Fibroblast of mammary gland (primary cell): ENCODE measurements at places on chromosomes 7 and 10.
A peak's percentile ranks its signal among the peaks of the same experiment; 100 is the strongest.

DNA sequence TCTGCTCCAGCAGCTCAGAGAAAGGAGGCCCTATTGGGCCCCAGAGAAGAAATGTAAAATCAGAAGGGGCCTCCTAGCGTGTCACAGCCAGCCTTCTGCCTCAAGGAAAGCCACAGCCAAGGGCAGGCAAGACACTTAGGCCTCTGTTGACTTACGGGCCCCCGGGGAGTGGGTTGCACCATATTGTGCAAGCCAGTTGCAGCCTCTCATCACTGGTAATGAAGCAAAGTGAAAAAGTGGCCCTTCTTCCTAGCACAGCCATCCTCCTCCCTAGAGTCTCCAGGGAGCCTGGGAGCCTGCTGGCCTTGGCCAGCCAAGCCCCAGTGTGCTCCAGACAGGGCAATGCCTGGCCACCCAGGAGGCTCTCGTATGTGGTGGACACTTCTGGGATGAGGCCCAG lies 56.2 kb upstream of the GDF10 start:
- no peak for DNase-seq

- no peak for DNase-seq
These were observed 8.6 kb downstream of the SHH start for GRCh38 chr7:155803418-155804376.

DNA sequence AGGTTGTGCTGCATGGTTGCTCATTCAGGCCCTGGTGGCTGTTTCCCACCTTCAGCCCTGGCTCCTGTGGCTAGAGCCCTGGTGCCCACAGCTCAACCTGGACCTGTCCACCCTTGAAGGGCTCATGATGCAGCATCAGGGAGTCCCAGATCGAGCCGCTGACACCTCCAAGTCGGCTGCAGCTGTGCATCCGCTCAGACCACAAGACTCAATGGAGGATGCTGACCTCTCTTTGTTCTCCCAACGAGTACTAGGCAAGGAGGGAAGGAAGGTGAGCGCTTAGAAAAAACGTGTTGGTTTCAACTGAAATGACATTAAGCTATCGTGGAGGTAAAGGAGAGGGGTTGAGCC lies 9.5 kb upstream of the C10orf95 start:
- no peak for DNase-seq

DNA sequence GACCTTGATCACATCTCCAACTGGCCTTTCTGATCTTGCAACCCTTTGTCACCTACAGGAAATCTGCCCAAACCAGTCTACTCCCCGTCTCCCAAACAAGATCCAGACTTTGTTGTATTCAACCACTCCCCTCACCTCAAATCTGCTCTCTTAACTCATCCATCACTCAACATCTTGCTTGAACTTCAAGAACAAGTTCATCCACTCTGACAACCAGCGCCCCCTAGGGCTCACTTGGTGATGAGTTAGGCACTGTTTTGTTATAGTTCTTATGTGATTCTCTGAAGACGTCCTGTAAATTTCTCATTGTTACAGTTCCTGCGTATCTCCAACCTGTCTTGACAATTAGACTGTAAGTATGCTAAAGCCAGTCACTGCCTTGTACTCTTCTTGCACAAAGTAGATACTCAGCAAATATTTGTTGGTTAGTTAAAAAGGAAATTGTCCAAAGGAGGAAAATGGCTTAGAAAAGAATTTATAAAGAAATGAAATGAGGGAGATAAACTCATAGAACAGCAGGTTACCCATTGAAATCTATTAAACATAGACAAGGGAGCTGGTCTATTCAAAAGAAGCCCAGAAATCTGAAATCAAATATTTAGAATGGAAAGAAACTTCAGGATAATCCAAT lies 5.3 kb downstream of the FRMD4A start:
- DNase-seq: peak; percentile 51

DNA sequence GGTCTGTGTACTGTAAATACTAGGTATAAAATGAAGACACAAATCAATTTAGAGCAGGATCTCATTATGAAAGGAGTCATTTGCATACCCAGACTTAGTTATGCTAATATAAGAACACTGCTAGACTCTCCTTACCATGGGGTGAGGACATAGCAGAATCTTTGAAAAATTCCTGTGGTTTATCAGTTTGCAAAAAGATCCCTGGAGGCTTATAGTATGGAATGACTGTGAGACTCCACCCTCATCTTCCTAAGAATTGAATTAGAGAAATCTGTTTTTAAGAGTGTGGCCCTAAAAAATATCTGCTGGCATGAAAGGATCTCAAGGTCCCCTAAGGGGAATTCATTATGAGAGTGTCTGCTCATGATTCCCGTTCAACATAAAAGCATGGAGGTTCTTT lies 63.2 kb downstream of the WNT2 start:
- peak; percentile 80 for DNase-seq

- no peak for DNase-seq
These were observed 2.0 kb upstream of the TBXAS1 start for GRCh38 chr7:139827042-139827441.

- no peak for DNase-seq
These were observed 24.7 kb downstream of the GHRHR start for GRCh38 chr7:30988351-30989005.

DNA sequence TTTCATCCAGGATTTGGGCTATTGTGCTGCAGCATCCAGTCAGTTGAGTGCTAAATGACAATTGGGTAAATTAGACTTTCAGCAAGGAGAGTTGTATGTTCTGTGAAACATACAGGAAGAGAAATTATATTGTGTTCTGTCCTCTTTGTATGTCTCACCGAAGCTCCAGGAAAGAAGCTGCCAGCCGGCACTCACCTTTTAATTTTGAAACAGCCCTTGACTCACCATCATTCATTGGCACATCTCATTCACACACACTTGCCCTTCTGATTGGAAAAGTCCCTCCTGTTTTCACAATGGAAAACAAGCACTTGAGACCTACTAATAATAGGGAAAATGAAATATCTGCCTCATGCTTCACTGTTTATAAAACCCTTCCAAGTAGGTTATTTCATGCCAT lies 495.6 kb downstream of the RPS24 start:
- no peak for DNase-seq

DNA sequence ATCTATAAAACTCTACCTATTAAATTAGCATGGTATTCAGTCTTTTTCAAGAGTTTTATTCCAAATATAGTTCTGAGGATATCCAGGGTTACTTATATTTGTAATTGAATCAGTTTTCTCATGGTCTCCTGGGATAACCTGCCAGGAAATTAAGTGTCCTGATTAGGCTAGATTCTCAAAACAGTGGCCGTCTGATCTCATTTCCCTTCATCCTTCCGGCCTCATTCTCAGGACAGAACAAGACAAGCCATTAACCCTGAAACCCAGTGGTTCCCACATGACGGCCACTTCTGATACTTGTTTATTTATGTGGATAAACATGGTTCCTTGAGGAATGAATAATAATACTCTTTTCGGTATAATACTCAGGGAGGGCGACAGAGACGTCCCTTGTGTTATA lies 417.6 kb upstream of the POT1 start:
- no peak for DNase-seq

GRCh38 chr10:102280397-102281101 lies 35.2 kb downstream of the GBF1 start:
- peak; percentile 30 for DNase-seq

DNA sequence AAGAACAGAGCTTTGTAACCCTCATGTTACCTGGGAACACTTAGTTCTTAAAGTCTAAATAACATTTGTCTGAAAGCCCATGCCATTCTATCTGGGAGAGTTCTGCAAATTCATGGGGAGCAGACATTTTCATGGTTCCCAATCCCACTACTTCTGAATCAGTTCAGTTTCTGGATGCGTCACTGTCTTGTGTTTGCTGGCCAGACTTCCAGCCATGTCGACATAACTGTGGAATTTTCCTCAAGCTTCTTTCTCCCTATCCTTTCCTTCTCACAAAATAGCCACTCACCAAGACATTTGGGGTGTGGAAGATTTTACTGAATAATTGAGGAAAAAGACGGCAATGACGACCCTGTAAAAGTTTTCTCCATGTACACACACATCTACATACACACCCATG lies 272.5 kb downstream of the NEBL start:
- peak; percentile 90 for DNase-seq

DNA sequence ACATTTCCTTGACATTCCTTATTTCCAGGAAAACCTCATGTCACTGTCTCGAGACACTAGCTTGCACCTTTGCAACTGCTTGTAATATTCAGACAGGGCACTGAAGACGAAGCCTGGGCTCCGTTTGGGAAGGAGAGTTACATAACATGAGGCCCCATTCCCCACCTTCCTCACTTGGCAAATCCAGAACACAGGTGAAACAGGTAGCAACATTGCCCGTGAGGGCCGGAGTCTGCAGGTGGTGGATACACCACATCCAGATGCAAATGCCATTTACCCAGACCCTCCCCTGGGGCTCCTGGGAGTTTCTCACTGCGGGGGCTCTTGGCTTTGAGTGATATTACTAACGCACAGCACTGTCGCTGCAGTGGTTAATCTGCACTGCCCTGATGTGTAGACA lies 491.0 kb downstream of the PTPRN2 start:
- DNase-seq: no peak

- DNase-seq: no peak
These were observed 167.5 kb upstream of the CELF2 start for GRCh38 chr10:10850214-10850613.

DNA sequence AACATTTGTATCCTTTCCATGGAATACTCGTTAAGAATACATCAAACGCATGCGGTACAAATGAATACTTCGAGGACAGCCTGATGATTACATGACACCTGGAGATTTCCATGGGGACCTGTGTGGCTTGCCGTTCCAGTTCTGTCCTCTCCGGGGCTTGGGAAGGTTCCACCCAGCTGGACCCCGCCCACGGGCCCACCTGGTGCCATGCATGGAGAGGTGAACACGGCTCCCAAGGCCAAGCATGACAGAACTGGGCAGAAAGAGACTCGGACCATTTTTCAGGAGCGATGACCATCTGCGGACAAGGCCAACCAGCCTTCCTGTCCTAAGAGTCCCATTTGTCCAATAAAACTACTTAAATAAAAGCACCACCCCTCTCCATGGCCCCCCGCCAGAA lies 80.1 kb downstream of the TEX36 start:
- DNase-seq: no peak

DNA sequence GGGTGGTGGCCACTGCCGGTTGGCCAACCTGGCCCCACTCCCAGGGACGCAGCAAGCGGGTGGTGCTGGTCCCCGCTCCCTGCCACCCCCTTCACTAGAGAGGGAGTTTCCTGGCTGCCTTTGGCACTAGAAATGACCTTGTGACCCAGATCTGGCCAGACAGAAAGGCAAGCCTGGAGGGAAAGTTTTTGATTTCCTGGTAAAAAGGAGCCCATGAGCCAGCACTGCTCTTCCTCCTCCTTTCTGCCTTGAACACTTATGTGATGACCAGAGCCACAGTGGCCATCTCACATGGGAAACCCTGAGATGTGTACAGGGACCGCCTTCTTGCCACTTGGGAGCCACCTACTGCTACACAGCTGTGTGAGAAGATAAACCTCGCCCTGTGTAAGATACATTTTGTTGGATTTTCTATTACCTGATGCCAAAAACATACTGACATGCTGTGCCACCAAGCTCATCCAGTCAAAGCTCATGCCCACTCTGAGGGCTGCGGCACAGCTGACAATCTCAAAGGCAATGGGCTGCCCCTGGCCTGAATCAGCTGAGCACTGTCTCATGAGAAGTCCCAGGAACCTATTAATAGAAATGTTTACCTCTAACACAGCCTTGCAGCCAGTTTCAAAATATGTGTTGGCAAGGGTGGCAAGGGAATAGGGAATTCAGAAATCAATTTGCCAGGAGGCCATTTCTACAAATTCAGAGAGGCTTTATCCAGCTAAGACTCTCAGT lies 94.0 kb downstream of the CYTH3 start:
- DNase-seq: no peak

DNA sequence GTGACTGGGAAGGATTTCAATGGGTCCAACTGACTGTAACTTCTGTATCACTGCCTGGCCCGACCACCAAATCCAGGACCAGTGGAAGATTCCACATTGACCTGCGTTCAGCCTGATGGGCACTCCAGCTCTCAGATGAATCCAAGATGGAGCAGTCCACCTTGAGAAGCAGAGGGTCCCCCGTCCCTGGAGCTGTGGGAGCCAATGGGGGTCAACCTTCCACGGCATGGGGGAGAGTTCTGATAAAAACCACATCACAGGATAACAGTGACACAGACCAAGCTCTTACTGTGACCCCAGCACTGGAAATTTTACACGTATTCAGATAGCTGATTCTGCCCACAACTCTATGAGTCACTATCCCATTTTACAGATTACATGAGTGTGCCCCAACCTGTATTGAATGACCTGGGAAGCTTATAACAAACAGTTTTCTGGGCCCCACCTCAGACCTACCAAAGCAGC lies 11.2 kb downstream of the ZCCHC24 start:
- peak; percentile 69 for DNase-seq

DNA sequence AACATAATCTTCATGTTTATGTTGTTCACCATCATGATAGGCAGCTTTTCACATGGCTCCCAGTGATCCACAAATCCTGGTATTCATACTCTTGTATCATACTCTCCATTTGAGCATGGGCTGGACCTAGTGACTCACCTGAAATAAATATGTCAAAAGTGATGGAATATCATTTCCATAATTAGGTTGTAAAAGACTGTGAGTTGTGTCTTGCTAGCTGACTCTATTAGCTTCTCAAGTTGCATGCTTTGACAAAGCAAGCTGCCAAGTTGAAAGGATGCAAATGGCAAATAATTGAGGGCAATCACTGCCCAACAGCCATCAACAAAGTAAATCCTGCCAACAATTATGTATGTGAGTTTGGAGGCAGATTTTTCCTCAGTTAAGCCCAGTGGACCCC lies 300.4 kb downstream of the AHR start:
- peak; percentile 41 for DNase-seq

GRCh38 chr7:149884016-149884415 lies 10.2 kb downstream of the ATP6V0E2 start:
- no peak for DNase-seq

DNA sequence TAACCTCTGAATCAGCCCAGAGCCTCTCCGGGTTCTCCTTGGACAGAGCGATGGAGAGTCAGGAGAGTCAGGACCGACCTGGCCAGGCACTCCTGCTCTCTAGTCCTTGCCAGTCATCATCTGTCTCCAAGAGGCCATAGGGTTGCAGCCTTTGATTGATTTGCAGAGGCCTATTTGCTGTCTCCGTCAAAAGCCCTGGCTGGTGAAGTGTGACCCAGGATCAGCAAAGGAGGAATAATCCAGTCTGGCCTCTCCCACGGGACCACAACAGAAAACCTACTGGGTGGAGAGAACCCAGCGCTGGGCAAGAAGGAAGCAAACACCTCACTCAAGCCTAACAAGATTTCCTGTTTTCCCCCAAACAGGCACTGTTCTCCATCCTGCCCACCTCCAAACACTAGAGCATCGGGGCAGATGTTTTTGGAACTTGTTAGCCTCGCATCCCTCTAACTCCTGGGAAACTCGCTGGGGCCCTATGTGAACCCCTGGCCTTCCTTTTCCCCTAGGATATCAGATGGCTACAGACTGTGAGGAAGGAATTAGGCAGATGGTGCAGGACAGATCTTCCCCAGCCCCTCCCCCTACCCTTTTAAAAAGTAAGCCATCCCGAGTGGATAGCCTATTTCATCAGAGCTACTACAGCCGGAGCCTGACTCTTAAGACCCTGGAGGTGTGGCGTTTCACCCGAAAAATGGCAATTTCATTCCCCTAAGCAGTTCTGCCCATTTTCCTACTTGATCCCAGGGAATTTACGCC lies 54.3 kb downstream of the PODXL start:
- DNase-seq: no peak
